ENCODE measurements at places on chromosomes 11 and 22.
A peak's percentile ranks its signal among the peaks of the same experiment; 100 is the strongest.

GRCh38 chr11:10728789-10729472, 22.1 kb upstream of the CTR9 start:
- DNase-seq, result no peak

DNA sequence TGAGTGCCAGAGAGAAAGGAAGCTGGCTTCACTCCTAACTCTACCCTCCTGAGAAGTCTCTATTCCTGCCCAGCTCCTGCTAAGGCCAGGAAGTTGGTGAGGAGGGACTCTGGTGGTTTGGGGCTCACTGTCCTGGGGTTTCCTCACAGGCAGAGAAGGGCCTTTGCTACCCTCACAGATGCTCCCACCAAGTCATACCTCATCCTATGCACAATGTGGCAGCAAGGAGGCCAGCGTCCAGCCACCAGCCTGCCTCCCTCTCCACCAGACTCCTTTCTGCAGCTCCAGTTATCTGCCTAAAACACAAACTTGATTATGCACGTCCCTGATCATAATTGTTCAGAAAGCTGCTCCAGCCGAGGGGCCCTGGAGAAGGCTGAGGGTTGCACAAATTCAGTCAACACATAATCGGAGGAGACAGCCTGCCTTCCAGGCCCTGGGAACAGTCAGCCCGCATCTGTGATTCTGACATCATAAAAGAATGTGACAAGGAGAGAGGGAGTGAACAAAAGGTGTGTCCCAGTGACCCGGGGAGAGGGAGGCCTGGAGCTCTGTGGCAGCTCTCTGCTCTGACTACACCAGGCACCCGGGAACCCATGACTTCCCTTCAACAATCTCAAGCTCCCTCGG, 28.8 kb downstream of the DKK3 start:
- no peak for DNase-seq

GRCh38 chr11:38937709-38938108, 2339.7 kb upstream of the RAG2 start:
- no peak for DNase-seq

- DNase-seq, result peak; percentile 64
Measured at GRCh38 chr22:23539135-23539838, 40.8 kb downstream of the IGLL1 start.

- DNase-seq, result no peak
Measured at GRCh38 chr11:100867606-100868005, 180.5 kb downstream of the ARHGAP42 start.

- DNase-seq, result no peak
Measured at GRCh38 chr11:13899603-13900002, 62.9 kb upstream of the SPON1 start.

DNA sequence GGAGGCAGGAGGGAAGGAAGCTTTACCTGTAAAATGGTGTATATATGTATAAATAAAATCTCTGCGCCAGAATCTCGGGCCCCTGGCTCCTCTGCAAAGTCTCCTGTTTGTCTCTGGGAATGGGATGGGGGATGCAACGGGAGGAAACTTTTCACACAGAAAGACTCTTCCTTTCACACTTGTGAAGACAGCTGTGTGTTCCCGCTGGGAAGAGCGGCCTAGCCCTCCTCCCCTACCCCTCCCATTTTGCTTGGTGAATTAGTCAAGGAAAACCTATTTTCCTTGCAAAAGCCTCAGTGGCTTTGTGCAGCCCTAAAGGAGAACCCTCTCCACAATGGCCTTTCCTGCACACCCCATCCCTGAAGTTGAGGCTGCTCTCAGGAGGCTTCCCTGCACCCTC, 9.4 kb upstream of the IGF2 start:
- DNase-seq, result no peak

DNA sequence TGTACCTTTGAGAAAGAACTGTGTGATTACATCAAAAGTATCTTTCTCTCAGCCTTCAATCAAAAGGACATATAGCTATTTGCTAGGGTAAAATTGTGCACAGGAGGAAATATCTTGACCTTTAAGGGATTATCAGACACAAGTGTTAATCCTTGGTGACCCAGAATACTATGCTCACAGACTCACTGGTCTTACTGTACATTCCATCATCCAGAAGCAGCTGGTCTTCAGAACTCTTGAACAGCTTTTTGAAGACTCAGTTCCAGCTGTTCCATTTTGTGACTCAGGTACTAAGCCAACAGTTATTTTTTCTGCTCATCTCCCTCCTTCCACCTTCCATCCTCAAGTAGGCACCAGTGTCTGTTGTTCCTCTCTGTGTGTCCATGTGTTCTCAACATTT, 19.8 kb downstream of the ZBED5 start:
- no peak for DNase-seq

DNA sequence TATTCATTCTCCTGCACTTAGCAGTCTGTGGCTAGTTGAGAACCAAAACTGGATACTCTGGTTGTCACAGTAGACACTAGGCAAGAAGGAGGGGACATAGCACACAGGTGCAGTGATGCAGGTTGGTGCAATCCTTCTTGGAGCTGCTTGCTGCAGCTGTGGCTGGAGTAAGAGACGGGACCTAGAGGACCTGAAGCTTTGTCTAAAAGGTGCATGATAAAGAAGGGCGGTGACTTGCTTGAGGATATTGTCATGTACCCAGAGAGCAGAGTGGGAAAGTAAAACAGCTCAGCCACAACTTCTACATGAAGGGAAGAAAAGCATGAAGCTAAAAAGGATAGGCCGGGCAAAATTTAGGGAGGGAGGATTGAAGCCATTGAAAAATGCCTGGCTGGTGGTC, 304.1 kb upstream of the KIRREL3 start:
- no peak for DNase-seq

DNA sequence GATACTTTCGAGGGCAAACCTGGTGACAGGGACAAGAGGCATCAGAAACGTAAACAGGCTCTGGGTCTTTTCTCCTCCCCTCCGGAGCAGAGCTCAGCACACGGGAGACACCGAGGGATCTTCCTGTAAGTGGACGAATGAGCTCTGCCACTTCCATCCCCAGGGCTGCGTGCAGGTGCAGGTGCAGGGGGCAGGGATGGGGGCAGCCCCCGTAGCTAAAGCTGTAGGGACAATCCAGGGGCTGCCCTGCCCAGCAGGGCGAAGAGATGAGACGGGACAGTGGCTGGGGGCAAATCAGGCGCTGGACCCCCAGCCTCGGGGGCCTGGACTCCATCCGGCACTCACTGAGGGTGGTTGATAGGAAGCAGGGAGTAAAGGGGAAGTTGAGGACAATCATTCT, 505.4 kb downstream of the BRD1 start:
- no peak for DNase-seq

- DNase-seq, result no peak
Measured at GRCh38 chr11:42823546-42823945, 488.2 kb upstream of the API5 start.

GRCh38 chr11:123228496-123229163, 33.6 kb upstream of the CLMP start:
- DNase-seq, result no peak

- DNase-seq, result no peak
Measured at GRCh38 chr11:1771700-1772099, 8.0 kb upstream of the CTSD start.

GRCh38 chr22:50186181-50186714, 535 bp downstream of the TRABD start:
- DNase-seq, result no peak

GRCh38 chr11:92500453-92500852, 275.8 kb downstream of the FAT3 start:
- no peak for DNase-seq

- no peak for DNase-seq
Measured at GRCh38 chr22:50561401-50562358, 1.0 kb downstream of the SYCE3 start.

DNA sequence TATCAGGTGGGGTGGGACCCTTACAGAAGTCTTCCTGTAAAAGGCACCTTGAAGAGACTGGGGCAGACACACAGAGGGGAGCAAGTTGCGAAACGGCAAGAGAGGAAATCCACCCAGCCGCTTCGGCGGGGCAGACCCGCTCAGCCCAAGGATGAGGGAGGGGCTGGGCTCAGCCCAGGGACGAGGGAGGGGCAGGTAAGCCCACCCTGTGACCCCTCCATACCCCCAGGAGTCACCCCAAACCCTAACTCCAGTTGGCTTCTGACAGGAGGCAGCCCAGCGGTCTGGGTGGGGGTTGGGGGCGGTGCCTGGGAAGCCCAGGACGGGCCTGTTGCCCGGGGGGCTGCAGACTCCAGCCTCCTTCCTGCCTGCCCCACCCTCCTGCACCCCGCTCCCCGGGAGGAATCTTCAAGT, 965 bp downstream of the OSBPL5 start:
- no peak for DNase-seq

- no peak for DNase-seq
Measured at GRCh38 chr22:50018608-50019285, 6.2 kb upstream of the IL17REL start.

GRCh38 chr11:33829430-33830141, 55.3 kb upstream of the FBXO3 start:
- peak; percentile 40 for DNase-seq

GRCh38 chr22:36816339-36816635, 548 bp downstream of the PVALB start:
- DNase-seq, result no peak

GRCh38 chr11:93024369-93024768, 54.9 kb downstream of the MTNR1B start:
- DNase-seq, result no peak

GRCh38 chr11:8719211-8719649, 36.6 kb downstream of the RPL27A start:
- DNase-seq, result no peak

GRCh38 chr22:32636884-32637283, 162.3 kb downstream of the FBXO7 start:
- no peak for DNase-seq

DNA sequence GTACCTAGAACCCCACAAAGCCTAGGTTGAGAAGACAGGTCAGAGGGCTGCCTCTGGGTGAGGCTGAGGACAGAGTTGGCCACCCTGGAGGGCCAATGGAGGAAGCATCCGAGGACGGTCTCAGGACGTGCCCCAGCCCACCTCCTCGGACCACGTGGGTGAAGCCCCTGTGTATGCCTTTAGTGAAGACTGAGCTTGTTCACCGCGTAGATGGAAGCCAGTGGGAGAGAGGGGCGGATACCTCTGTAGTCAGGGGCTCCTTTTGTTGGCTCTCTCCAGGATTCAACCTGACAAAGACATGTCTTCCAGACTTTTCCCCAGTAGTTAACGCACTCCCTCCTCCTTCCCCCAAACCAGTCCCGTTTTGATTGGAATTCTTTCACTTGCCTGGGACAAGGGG, 110.7 kb downstream of the ZBTB16 start:
- no peak for DNase-seq

DNA sequence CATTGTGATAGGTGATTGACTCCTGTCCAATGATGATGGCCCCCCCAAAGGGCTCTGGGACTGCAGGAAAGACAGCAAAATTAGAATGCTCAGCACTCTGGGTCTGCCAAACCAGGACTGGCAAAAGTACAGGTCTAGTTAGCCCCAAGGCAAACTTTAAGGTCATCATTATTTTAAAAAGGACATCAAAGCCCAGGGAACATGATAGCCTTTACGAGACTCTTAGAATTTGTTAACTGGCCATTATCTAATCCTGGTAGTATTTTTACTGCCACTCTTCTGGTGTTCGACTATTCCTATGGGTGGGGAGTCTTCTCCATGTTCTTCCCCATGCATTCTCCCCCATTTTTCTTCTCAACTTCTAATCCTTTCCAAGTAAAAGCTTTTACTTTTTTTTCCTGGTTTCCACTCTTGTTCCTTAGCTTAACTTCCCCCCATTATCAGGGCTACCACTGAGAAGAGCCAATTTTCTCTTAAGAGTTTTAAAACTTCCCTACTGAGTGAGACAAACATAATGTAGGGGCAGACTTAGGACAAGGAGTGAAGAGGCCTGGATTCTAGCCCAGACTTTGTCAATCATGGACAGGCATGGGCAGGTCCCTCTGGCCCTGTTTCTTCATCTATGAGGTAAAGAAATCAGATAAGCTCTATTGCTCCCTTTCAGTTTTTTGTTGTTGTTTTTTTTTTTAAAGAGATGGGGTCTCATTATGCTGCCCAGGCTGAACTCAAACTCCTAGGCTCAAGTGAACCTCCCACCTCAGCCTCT, 7.1 kb downstream of the DDB1 start:
- DNase-seq, result no peak

DNA sequence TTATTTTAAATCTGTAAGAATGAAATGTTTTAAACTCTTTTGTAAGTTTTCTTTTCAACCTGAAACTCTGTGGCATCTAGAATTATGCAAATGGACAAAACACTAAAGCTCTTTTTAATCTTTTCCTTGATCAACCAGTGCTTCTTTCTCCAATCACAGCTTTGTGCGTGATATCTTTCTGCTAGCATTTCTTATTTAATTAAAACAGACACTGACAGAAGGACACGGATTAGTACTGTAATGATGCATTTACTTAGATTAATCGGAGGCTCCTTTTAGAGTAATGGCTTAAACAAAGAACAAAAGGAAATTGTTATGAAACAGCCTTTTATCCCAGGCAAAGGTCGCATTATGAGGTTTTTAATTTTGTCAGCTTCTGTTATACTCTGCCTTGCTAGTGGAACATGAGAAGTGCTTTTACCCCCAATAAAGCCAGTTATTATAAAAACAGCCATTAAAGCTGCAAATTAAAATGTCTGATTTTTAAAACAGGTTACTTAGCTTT, 48.5 kb upstream of the SOX6 start:
- DNase-seq, result no peak

- DNase-seq, result no peak
Measured at GRCh38 chr11:102603091-102603490, 22.0 kb downstream of the MMP20 start.

- DNase-seq, result no peak
Measured at GRCh38 chr22:25655371-25655935, 86.5 kb upstream of the MYO18B start.
